ENCODE measurements at places on chromosomes 1 and 21.

- DNase-seq, result no peak
These were observed 62.1 kb downstream of the ARID4B start for GRCh38 chr1:235265900-235266299.

DNA sequence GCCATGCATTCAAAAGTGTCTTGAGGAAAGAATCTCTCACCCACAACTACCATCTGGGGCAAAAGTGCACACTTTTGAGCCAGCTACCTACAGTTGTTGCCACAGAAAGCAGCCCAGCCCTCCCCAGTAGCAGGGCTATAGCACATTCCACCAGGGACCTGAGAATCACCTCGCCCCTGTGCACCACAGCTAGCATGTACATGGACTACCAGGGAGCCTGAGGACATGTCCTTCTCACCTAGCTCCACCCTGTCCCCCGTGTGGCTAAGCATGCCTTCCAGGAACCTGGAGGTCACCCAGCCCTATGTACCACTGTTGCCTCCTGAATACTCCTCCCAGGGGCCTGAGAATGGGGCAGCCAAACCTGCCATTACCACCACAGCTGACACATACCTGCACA, 16.9 kb downstream of the SPRR2G start:
- no peak for DNase-seq

DNA sequence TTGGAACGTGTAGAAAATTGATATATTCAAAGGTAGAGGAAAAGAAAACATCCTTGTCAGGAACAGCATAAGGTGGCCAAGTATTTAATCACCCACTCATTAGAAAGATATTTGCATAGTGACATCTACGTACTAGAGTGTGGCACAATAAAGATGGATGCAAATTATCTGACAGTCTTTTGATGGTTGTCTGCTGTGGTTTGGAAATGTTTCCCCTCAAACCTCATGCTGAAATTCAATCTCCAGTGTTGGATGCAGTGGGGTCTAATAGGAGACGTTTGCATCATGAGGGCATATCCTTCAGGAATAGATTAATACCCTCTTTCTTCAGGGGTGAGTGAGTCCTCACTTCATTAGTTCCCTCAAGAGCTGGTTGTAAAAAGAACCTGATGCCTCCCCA, 34.1 kb upstream of the RUNX1 start:
- DNase-seq, result no peak

- no peak for DNase-seq
These were observed 710 bp downstream of the KLHL20 start for GRCh38 chr1:173715538-173715844.

GRCh38 chr1:163291461-163291860, 30.3 kb upstream of the NUF2 start:
- no peak for DNase-seq

GRCh38 chr1:52523376-52523775, 29.5 kb downstream of the TUT4 start:
- DNase-seq, result peak; percentile 2

DNA sequence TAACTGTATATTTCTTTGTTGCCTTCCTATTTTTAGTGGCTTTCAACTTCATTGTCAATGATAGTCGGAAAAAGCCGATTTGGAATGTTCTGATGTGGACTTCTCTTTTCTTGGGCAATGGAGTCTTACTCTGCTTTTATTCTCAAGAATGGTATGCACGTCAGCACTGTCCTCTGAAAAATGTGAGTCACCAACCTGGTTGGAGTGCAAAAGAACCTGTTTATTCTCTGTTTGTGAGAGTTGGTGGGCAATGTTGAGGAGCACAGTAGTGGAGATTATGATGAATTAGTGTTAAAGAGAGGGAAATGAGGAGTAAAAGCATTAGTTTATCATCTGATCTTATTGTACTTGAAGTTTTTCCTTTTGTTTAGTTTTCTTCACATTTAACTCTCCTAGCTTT, 14.5 kb upstream of the AXDND1 start:
- DNase-seq, result no peak

DNA sequence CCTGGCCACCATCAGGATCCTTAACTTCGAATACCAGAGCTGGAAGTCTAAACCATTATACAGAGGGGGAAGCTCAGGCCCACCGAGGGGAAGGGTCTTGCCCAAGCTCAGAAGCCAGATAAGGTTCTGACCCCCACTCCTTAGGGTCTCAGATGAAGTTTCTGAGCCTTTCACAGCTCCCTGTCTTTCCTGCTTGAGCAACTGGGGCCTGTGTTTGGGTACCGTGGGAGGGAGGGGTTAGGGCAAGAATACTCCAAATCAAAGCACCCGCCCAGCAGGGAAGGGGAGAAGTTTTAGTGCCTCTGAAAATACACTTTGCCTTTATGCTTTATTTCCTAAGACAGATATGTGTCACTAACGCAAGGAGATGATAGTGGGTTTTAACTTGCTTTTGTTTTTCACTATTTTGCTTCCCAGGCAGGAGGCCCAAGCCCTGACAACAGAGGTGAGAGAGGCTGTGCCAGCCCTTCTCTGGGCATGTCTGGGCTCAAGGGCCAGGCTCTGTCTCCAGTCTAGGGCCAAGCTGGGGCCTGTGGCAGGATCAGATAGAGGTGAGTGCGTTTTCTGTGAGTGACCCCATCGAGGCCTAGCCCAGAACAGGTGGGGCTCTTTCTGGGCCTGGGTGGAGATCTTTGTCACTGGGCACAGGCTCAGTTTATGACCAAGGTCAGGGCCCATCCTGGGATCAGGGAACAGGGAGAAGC, 20.5 kb upstream of the TENT5B start:
- DNase-seq, result no peak

DNA sequence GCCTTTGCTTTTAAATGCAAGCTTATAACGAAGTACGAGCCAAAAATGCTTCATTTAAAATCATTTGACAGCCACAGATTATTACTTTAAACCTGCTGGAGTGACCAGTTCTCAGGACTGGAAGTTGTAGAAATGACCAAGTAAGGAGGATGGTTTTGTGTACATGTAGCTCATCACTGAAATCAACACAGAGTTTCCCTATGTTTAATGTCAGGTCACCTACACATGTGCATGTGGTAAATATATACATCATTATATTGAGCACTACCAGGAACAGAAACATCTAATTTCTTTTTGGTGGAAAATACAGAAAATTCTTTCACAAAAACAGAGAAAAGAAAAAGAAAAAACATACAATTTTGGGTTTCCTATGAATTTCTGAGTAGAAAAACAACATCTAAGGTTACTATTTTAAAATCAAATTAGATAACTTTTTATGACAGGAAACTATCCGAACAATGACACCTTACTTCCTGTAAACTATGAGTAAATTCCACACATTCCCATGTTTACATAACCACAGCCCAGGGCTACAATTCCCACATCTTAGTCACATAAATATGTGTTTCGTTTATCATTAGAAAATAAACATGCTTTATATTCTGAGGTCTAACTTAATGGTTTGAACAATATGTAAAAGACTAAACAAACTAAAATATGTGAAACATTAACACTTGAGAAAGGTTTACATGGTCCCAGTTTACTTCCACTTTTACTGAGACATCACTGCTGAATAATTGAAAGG, 73.6 kb downstream of the ZNF281 start:
- no peak for DNase-seq

DNA sequence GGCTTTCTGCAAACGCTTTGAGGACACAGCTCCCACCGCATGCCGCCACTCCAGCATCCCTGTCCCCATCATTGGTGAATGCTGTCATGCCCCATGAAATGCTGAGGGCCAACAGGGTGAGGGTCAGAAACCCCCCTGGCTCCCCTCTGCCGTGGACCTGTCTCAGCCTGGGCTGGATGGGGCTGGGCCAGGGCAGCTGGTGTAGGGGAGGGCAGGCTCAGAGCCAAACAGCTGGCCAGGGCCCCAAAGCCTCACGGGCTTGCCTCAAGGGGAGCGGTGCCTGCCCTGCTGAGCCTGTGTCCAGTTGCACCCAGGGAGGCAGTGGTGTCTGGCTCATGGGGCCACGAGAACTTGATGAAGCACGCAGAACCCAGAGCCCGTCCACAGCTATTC, 49.7 kb downstream of the S100B start:
- DNase-seq, result no peak

GRCh38 chr1:34053660-34054059, 111.4 kb downstream of the CSMD2 start:
- no peak for DNase-seq

All from stimulated activated CD8-positive, alpha-beta memory T cell treated with anti-CD3 and anti-CD28 coated beads, Interleukin-15, amount 100 ng/mL, for 48 hours (primary cell).